ENCODE measurements at places on chromosomes 5 and 9. TPM values are rescaled to one million over a fixed set of nuclear protein-coding genes. Genes with fewer than 3 reads are reported as not detected.

GRCh38 chr9:133635098-133635497 is 1.1 kb upstream of the DBH start:
- no peak for DNase-seq
- H3K4me3 ChIP-seq, result no peak overlapping the region
- no peaks in the 10 kb centered on the region for H3K36me3 ChIP-seq

DNA sequence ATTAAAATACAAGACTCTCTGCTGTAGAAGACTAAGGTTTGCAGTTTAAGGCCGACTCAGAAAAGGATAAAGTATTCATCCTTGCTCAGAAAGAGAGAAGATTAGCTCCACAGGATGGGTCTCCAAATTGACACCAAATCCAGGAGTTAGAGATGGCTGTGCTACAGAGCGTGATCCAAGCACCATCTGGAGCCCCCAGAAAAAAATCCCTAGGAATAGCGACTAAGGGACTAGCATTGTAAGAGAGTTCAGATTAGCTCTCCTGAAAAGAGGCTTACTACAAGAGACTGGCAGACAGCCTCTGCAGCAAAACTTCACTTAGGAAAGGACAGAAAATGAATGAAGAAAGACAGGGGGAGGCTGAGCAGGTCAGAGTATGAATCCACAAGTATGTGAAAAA is 3.7 kb downstream of the SIL1 start:
- no peak overlapping the region for H3K4me3 ChIP-seq
- peaks cover 32% of the 10 kb centered on the region for H3K4me1 ChIP-seq
- DNase-seq, result no peak
- H3K27me3 ChIP-seq, result no peaks in the 10 kb centered on the region

- H3K36me3 ChIP-seq, result peaks cover 19% of the 10 kb centered on the region
- no peaks in the 10 kb centered on the region for H3K27me3 ChIP-seq
- no peak overlapping the region for H3K4me3 ChIP-seq
- H3K27ac ChIP-seq, result peak overlapping the region; percentile 27
These were observed 21.0 kb downstream of the TENT4A start for GRCh38 chr5:6734243-6734700.

DNA sequence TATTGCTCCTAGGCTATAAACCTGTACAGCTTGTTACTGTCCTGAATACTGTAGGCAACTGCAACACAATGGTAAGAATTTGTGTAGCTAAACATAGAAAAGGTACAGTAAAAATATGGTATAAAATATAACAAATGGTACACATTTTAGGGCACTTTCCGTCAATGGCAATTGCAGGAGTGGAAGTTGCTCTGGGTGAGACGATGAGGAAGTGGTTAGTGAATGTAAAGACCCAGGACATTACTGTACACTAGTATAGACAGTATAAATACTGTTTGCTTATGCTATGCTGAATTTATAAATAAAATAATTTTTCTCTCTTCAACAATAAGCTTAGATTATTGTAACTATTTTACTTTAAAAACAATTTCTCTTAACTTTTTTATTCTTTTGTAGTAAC is 15.6 kb upstream of the ADRB2 start:
- no peak for DNase-seq
- H3K27me3 ChIP-seq, result peaks cover 2% of the 10 kb centered on the region
- no peak overlapping the region for H3K27ac ChIP-seq

- no peaks in the 10 kb centered on the region for H3K4me1 ChIP-seq
- H3K4me3 ChIP-seq, result no peak overlapping the region
- no peaks in the 10 kb centered on the region for H3K36me3 ChIP-seq
- no peak overlapping the region for H3K27ac ChIP-seq
These were observed 238.1 kb downstream of the ROR2 start for GRCh38 chr9:91711755-91712601.

- no peaks in the 10 kb centered on the region for H3K4me1 ChIP-seq
- DNase-seq, result no peak
- H3K27me3 ChIP-seq, result no peaks in the 10 kb centered on the region
- no peak overlapping the region for H3K27ac ChIP-seq
- no peaks in the 10 kb centered on the region for H3K36me3 ChIP-seq
These were observed 12.7 kb downstream of the PDGFRB start for GRCh38 chr5:150142959-150143349.

The CSF1R gene
- total RNA-seq, result 0.94 TPM

The PCDHGA9 gene
- total RNA-seq, result 0.07 TPM
